Heart left ventricle (tissue), 16 donors: ENCODE measurements at places on chromosomes 1 and 21. TPM values are rescaled to one million over a fixed set of nuclear protein-coding genes. Genes with fewer than 3 reads are reported as not detected.
A peak's percentile ranks its signal among the peaks of the same experiment; 100 is the strongest.

Gene MYOM3
- 230 TPM for total RNA-seq

Gene FAM229A
- 2.1 TPM for total RNA-seq

Gene ACAP3
- 42.8 TPM for total RNA-seq

Gene TTC24
- not detected for total RNA-seq

Gene GADD45A
- 81.5 TPM for total RNA-seq

Gene DYNLT5
- 0.48 TPM for total RNA-seq

Gene SH2D2A
- total RNA-seq = 1.9 TPM

Gene HPDL
- not detected for total RNA-seq

Gene KRTAP11-1
- not detected for total RNA-seq

Gene CRYAA
- total RNA-seq = not detected

Gene TGFB2
- 2.7 TPM for total RNA-seq

DNA sequence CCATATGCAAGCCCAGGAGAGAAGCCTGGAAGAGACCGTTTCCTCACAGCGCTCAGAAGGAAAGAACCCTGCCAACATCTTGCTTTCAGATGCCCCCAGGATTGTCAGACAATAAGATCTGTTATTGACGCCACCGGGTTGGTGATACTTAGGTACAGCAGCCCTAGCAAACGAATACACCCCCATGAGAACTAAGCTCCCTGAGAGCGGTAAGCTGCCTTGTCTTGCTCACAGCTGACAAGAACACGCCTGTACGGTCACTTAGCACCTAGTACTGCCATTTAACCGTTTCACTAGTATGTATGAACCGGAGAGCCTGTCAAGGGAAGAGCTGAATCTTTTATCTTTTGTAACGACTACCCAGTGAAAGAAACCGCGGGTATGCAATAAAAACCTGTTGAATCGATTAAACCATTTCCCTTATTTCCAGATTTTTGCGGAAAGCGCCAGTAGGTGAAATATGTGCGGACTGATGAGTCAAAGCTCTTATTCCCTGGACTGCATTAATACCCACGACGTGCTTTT is 619 bp upstream of the ZBTB8B start:
- DNase-seq = no peak

DNA sequence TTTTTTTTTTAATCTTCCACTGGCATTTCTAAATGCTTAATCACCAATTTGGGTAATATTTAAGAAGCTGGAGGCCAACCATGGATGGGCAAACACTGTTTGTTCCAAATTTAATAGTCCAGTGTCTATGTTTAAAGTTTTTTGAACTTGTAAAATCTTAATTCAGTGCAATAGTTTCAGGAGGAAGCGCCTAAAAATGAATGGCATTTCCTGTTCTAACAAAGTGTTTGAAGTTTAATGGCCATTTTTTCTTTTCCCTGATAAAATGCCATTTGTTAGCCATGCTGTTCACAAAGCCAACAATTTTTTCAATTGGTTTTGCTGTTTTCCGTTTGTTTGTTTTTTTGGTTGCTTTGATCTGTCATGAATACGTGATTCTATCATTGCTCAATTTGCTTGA is 552.1 kb downstream of the LMO4 start:
- DNase-seq = no peak

- peak; percentile 14 for DNase-seq
These were observed 13.2 kb downstream of the MX2 start for GRCh38 chr21:41374867-41375533.

- DNase-seq = no peak
These were observed 32.3 kb downstream of the POU2F1 start for GRCh38 chr1:167252986-167253385.

DNA sequence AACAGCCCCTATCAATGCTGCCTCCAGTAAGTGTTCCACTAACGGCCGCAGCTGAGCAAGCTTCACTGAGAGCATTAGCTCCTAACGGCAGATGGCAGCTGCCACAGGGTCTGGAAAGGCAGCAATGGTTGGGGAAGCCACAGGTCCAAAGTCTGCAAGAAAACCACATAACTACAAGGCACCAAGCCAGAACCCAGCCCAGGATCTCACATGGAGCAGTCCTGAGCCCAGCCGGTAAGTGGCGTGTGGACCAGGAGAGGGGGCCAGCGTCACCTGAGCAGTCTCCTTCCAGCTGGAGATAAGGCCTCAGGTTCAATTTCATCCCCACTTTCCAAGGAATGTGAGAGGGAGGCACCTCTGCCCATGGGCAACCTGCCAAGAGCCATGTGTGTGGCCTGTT is 13.2 kb downstream of the SYT2 start:
- no peak for DNase-seq

GRCh38 chr1:44621841-44622286 is 52.4 kb downstream of the TMEM53 start:
- no peak for DNase-seq

- DNase-seq = no peak
These were observed 134.7 kb downstream of the FAM78B start for GRCh38 chr1:166031932-166032571.

GRCh38 chr1:245398180-245398579 is 243.4 kb downstream of the KIF26B start:
- DNase-seq = no peak

GRCh38 chr21:42670884-42671283 is 17.5 kb downstream of the PDE9A start:
- DNase-seq = no peak

GRCh38 chr1:211420845-211421454 is 71.0 kb downstream of the RD3 start:
- DNase-seq = no peak

DNA sequence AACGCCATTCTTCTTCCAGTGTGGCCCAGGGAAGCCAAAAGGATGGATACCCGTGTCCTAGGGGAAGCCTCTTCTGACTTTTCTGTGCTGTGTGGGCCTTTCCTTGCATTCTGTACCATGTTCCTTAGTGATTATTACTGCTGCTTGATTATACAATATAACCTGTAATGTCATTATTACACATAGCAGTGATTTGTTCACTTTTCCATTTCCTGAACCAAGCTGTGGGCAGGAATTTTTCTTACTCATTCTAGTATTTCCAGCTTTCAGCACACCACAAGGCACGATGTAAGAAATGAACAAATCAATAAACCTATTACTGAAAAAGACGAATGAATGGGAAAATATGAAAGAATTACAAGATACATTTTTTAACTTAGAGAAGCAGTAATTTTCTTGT is 8.4 kb upstream of the USP33 start:
- no peak for DNase-seq

DNA sequence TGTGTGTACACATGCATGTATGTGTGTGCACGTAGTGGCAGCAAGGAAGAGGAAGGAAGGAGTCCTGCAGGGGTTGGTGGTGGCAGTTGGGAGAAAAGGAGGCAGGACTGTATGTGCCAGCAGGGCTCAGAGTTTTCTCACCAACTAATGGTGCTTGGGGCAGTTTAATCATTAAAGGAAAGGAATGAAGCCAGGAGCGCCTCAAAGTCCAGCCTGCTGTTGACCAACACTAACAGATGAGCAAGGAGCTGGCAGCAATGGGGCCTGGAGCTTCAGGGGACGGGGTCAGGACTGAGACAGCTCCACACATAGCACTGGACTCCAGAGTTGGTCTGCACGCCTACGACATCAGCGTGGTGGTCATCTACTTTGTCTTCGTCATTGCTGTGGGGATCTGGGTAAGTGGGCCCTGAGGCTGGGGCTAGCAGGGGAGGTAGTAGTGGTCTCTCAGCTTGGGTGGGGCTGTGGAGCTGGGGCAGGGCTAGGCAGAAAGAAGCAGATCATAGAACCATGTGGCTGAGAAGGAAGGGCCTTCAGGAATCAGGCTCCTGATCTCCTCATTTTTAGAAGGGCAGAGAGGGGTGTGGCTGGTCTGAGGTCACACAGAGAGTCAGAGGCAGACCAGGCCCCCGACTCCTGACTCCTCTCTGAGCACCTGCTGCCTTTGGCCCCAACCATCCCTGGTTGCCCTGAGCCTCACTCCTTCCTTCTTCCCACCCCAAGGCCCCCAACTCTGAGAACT is at the start of gene SLC5A9:
TSS of gene SLC5A9 (plus strand) at position 216 of the 742 bp plus-strand sequence. CDS start at position 237, 21 bp downstream.
- DNase-seq = no peak

DNA sequence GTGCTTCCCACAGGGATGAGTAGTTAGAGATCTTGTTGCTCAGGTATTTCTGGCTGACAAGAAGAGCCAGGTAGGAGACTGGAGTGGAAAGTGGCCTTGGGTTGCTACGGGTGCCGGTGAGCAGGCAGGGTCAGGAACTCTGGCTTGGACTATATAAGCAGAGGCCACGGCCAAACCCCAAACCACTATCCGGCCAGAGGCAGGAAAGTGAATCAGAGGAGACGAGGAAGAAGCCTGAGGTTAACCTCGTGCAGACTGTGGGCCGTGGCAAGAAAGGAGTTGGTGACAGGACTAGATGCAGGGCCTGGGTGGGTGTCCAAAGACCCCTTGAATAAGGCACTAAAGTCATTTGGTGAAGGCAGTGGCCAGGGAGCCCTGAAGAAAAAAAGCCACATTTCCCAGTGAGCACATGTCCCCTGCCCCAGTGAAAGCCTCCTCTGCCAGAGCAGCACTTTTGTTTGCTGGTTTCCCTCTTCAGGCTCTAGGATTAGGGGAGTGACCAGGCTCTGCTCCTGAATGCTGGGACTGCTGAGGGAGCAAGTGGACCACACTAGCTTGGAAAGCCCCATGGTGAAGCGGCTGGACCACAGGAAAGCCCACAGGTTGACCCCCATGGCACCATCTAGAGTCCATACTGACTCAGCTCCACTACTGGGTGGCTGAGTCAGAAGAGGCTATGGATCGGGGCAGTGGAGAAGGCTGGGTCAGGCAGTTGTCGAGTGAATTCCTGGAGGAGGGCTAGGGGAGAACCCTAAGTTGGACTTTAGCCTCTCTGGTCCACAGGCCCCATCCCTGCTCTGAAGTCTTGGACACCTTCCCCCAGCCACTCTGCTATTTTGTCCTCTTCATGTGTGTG is 23.4 kb downstream of the CSF1 start:
- DNase-seq = no peak

- no peak for DNase-seq
These were observed 82.2 kb upstream of the DPT start for GRCh38 chr1:168811176-168811575.

DNA sequence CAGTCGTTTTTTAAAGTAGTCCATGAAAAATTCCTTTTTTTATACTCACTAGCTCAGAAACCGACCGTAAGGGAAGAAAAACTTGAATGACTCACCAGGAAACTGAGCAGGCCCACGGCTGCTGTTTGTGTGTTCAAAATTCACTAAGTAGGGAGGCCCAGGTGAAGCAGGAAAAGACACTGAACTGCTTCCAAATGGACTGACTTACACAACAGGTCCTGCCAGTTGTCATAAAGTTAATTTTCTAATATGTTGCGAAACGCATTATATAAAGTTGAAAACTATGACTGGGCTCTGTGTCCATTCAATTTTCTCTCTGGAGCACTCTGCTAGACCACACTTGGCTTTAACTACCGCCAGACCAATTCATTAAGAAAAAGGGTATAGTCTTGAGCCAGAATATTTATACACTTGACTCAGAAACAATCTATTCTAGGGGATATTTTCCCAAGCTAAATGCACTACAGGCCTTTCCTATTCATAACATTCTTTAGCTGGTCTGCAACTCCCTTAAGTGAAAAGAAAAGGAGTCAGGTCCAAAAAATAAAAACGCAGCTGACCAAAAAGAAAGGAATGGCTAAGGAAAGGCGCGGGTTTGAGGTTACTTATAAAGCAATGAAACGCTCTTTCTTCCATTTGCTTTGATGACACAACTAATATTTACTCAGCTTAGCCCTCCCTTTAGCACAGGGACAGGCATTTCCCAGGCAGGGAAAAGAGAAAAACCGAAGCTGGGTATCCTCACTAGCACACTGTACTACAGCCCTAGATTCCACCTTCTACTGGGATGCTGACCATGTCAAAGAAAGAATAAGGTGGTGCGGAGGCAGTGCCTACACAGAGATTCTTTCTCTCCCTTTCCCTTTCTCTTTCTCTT is 306.3 kb upstream of the ESRRG start:
- no peak for DNase-seq

DNA sequence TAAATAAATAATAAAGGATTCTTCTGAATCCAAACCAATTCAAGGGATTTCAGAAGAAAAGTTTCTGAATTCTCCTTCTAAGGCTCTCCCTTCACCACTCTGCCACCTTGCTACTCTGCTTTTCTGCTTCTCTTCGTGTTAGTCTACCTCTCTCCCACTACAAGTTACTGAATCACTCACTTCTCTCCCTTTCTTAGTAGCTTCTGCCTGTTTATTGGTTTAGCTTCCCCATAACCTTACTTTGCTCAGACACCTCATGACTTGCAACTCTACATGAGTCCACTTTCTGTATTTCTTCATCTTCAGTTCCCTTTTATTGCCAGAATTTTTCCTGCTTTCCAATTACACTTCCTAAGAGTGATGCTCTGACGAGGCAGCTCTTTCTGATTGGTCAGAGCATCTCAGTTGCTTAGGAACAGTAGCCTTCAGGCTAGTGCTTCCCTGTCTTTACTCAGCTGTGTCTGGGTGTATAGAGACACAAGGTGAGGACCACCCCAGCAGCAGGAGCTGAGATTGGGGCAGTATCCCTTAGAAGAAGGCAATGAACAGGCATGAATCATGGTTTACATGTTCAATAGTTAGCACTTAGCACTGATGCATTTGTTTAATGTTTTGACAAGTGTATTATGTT is 144.6 kb downstream of the SLC30A10 start:
- no peak for DNase-seq

- no peak for DNase-seq
These were observed 64.1 kb upstream of the ETV3 start for GRCh38 chr1:157202331-157202730.

DNA sequence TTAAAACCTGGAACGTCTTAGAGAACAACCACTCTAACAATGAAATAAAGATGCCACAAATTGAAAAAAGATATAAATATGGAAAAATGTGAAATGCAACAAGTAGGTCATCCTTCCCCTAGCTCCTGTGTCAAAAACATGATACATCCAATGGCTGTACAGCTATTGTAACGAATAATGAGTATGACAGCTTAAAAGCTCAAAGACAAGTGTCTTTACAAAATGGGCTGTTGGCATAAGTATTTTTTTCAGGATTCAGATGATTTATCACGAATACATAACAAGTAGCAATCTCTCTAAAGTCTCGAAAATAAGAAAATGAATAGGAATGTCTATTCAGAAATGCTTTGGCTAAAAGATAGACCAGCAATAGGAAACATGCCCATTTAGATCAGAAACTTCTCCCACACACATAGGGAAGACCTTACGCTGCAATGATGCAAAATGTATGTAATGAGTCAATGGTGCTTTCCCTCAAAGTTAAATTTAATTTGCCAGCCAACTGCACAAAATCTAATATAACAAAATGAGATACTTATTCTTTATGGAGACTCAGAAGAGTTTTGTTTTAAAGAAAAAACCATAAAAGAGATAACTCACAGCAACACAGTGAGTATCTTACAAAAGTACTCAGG is 8.3 kb downstream of the TGFBR3 start:
- DNase-seq = no peak

GRCh38 chr1:203211812-203212211 is 17.7 kb downstream of the CHIT1 start:
- no peak for DNase-seq

- no peak for DNase-seq
These were observed 11.5 kb downstream of the RO60 start for GRCh38 chr1:193070942-193071341.

- no peak for DNase-seq
These were observed 67.3 kb downstream of the VAV3 start for GRCh38 chr1:107897438-107898345.

GRCh38 chr1:199701726-199702125 is 325.8 kb upstream of the NR5A2 start:
- no peak for DNase-seq
